ENCODE measurements at places on chromosomes 11 and 22. TPM values are rescaled to one million over a fixed set of nuclear protein-coding genes. Genes with fewer than 3 reads are reported as not detected.
A peak's percentile ranks its signal among the peaks of the same experiment; 100 is the strongest.

DNA sequence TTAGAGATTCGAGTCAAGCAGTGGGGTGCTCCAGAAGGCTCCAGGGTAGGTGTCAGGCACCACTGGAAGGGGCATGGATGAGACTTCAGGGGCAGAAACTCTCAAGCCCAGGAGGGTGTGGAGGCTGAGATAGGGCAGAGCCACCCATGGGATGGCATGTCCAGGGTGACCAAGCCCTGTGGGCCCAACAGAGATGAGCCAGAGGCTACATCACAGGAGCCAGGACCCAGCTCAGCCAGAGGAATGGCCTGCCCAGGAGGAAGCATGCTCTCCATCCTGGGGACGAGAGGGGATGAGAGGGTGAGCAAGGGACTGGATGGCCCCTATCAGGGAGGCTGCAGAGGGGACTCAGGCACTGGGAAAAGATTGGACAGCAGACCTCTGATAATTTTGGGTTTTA is 42.8 kb downstream of the SLCO2B1 start:
- DNase-seq, result no peak

SERPING1 gene
- total RNA-seq, result 13.0 TPM

DNA sequence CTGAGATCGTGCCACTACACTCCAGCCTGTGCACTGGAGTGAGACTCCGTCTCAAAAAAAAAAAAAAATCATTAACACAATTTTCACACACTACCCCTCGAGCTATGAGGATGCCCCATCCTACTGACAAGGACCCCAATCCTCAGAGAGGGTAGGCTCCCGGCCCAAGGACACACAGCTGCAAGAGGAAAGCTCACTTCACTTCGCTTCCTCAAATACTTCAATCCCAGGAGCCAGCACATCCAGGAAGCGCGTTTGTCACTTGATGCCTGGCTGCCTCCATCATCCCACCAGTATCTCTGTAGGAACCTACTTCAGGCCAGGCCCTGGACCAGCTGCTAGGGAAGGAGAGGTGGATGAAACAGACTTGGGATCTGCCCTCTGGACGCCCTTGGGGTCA is 144.0 kb downstream of the CRYBB2 start:
- no peak for DNase-seq

GRCh38 chr11:125176866-125177265 is 12.3 kb downstream of the PKNOX2 start:
- DNase-seq, result no peak

WBP2NL gene
- total RNA-seq, result 0.41 TPM

DNA sequence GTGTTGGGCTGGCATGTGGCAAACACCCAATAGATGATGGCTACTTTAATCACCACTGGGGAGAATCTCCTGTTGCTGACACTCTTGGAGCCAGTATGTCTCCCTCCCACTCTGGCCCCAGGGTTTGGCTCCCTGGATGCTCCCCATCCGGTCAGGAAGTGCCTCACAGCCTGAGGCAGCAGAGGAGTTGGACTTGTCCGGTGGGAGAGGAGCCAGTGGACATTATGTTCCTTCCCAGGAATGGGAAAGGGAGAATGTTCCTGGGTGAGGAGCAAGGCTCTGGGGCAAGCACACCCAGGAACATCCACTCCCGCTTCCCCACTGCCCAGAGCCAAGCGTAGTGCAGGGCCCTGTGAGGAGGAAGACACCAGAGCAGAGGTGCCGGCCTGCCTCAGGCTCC is 84.6 kb upstream of the NAV2 start:
- no peak for DNase-seq

DNA sequence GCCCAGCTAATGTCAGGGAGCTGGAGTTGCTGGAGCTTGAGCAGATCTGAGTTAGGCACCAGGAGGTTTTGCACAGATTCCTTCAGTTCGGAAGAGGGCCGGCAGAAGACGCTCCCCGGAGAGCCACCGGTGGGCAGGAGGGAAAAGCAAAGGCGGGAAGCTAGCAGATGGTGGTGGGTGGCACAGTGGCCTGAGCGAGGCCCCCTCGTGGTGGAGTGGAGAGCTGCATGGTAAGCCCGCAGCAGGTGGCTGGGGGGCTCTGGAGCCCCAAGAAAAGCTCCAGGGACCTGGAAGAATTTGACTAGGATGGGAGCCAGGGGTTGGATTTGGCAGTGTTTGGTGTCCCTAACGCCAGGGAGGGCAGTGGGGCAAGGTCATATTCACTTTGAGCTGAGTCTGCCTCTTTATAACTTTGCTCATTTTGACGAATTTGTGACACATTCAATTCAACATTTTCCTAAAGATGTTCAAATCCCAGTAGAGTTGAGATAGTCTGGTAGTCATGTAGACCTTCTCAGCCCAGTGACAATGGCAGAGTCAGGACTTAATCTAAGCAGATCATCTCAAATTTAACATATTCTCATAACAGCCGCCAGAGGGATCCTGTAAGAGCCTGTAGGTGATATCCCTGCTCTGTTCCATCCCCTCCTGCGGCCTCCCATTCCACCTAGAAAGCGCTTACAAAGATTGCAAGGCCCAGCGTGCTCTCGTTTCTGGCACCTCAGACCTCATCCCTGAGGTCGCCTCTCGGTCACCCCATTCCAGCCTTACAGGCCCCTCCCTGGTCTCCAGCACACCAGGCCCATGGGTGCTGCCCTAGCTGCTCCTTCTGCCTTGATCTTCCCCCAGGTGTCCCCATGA is 57.9 kb downstream of the TRIM29 start:
- no peak for DNase-seq

GRCh38 chr11:129034001-129034400 is 91.3 kb upstream of the TP53AIP1 start:
- DNase-seq, result no peak

- peak; percentile 30 for DNase-seq
These were observed 27.5 kb upstream of the SMIM35 start for GRCh38 chr11:118114266-118114665.
